Uterine smooth muscle cell (primary cell): ENCODE measurements at places on chromosomes 5 and 9. TPM values are rescaled to one million over a fixed set of nuclear protein-coding genes. Genes with fewer than 3 reads are reported as not detected.

Gene FIBCD1
- total RNA-seq, result 1.4 and 2.1 TPM in 2 replicates

Gene ZDHHC12
- total RNA-seq, result 29.1 and 42.5 TPM in 2 replicates

Gene NAA35
- total RNA-seq, result 27.0 and 28.0 TPM in 2 replicates

Gene SVEP1
- 11.1 and 42.2 TPM in 2 replicates for total RNA-seq

Gene GDF9
- total RNA-seq, result 0.11 and 0.12 TPM in 2 replicates

Gene FBP1
- total RNA-seq, result not detected in 2 replicates

Gene HMGCS1
- total RNA-seq, result 315 and 340 TPM in 2 replicates

Gene MEGF10
- total RNA-seq, result 0.12 and 0.22 TPM in 2 replicates

Gene IFNA2
- not detected in 2 replicates for total RNA-seq

Gene CLIC3
- 0.55 and 3.0 TPM in 2 replicates for total RNA-seq

Gene SPINK7
- total RNA-seq, result not detected in 2 replicates

Gene GRIN1
- under 0.01 and 0.11 TPM in 2 replicates for total RNA-seq

Gene LHX3
- total RNA-seq, result under 0.01 TPM in 1 of 2 replicates, not detected in the other

Gene MEF2C
- total RNA-seq, result 10.9 and 17.7 TPM in 2 replicates

Gene CD74
- 0.22 and 0.25 TPM in 2 replicates for total RNA-seq

Gene MSMP
- total RNA-seq, result 0.62 TPM in 1 of 2 replicates, not detected in the other

Gene ENG
- 5.8 and 7.1 TPM in 2 replicates for total RNA-seq

Gene HTR1A
- not detected in 2 replicates for total RNA-seq

Gene SPAG8
- total RNA-seq, result 0.75 and 1.3 TPM in 2 replicates

Gene PAXX
- total RNA-seq, result 23.9 and 25.1 TPM in 2 replicates

Gene MARCHF6
- total RNA-seq, result 61.9 and 106 TPM in 2 replicates
